ENCODE measurements at places on chromosomes 6 and 20.
A peak's percentile ranks its signal among the peaks of the same experiment; 100 is the strongest.

GRCh38 chr6:140571145-140571544 lies 1196.7 kb upstream of the CITED2 start:
- DNase-seq: no peak

- no peak for DNase-seq
Measured at GRCh38 chr6:154123155-154123956, 84.3 kb downstream of the OPRM1 start.

DNA sequence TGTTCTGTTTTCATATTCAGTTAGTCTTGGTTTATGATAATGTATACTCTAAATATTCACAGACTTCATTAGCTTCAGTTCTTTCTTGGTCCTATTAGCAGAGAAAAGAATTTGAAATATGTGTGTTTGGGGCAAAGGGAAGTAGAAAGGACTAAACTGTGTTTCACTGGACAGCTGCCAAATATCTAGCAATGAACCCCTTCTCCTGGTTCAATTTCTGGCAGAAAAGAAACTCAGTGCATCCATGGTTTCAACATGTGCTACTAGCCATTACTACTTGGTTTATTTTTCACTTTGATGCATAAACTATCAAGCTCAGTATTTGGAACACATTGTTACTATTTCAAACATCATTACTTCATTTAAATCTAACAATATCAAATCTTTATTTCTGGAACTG lies 43.6 kb downstream of the FBXL4 start:
- DNase-seq: peak; percentile 3

- no peak for DNase-seq
Measured at GRCh38 chr6:7819431-7820015, 91.1 kb downstream of the TXNDC5 start.

DNA sequence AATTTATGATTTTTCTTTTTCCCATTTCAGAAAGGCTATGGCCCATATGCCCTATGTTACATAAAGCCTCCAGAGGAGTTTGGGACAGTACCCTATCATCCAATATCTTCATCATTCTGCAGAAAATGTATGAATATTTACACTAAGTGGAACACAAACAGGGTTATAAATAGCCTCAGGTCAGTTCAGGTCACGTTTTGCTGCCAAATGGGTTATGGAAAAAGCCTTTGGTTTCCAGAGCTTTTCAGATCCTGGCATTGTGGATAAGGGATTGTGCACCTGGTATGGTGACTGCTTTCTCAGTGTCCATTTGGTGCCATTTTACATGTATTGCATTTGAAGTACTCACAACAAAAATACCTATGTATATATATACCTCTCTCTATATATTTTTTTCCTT lies 29.4 kb downstream of the UTRN start:
- DNase-seq: no peak

DNA sequence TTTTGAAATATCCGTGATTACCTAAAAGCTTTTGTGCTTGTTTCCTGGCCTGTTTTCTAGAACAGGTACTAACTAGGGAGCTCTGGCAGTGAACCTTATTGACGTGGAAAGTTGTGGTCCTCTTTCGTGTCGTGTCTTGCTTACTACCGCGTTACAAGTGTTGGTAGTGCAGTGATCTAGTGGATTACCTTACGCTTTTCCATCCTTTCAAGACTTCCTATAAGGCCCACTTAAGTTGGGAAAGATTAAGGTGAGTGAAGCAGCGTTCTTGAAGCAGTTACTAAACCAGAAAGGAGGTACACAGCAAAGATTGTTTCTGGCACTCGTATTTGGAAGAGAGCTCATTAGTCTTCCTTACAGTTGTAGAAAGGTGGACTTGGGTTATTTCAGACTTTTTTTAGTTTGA lies 1.9 kb downstream of the PNRC1 start:
- DNase-seq: peak; percentile 20

DNA sequence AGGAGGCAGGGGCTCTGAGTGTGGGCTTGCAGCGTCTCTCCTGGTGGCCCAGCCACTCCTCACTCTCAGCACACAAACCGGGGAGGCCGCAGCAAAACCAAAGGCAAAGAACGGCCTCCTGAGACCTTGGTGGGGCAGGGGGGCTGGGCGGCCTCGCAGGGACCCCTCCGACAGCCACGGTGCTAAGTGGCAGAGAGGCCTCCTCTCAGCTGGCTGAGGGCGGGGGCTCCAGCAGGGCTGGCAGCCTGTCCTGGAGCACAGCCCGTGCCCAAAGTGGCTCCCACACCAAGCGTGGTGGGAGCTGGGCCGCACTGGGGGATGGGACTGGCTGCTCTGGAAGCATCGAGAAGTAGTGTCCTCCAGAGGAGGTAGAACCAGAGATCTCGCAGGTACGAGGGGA lies 334.4 kb downstream of the QKI start:
- no peak for DNase-seq

- no peak for DNase-seq
Measured at GRCh38 chr6:47016261-47016660, 25.9 kb downstream of the ADGRF1 start.

DNA sequence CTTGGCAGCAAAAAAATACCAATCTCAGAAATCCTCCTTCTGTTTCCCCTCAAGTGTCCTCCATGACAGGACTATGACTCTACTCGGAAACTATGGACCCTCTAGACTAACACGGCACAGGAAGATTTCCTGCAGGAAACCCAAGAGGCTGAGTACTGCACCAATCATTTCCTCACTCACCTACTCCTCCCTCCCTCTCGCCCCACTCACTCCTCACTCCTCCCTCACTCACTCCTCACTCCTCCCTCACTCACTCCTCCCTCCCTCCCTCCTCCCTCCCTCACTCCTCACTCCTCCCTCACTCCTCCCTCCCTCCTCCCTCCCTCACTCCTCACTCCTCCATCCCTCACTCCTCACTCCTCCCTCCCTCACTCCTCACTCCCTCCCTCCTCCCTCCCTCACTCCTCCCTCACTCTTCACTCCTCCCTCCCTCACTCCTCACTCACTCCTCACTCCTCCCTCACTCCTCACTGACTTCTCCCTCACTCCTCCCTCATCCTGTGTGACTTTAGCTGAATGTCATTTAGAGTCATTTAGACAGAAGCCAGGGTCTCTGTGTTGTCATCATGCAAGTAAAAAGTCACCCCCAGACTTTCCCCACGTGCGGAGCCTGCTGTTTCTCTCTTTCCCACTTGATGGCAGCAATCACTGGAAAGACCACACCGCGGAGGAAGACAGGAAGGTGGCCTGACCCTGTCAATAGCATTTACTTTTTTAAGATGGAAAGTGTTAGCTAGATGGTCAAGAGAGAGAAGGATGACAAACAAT lies 226.8 kb upstream of the PDE10A start:
- DNase-seq: no peak

GRCh38 chr6:157773248-157773773 lies 49.7 kb upstream of the SNX9 start:
- DNase-seq: no peak

Measured in globus pallidus (tissue), 1 donor.